Urinary bladder (tissue), 4 donors: ENCODE measurements at places on chromosomes 2 and 18. TPM values are rescaled to one million over a fixed set of nuclear protein-coding genes. Genes with fewer than 3 reads are reported as not detected.

NLRC4 gene
- total RNA-seq: 1.7 TPM

GAREM1 gene
- 15.9 TPM for total RNA-seq

GULP1 gene
- 119 TPM for total RNA-seq

RASGRP3 gene
- total RNA-seq: 28.5 TPM

WDR35 gene
- 34.1 TPM for total RNA-seq

SIX3 gene
- not detected for total RNA-seq

FRZB gene
- 3.7 TPM for total RNA-seq

MAPK4 gene
- 3.6 TPM for total RNA-seq

DNA sequence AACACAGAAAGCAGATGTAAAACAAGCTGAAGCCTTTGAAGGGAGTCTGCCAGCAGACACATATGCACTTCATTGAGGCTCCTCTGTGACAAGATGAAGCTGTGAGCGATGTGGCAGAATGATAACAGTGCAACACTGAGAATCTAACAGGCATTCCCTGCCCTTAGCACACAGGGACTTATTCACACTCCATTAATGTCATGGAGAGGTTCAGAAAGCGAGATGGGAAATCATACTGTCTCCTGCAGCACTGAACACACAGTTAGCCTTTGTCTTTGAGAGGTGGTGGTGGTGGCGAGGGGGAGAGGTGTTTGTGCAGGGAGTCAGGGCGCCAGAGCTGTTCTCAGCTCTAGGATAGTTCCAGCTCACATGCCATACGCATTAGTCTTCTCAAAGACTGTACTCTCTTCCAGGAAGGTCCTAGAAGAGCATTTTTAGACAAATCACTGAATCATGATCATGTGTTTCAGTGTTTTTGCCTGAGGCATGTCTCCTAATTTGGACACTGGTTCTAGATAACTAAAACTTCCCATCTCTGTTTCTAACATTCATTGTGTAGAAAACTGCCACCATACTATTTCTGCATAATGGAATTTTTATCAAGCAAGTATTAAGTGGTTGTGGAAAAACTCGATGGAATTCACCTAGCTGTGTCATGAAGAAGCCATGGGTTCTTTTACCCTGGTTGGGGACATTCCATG, 93.5 kb upstream of the ITGB6 start:
- no peak for DNase-seq

GRCh38 chr2:206056286-206056685, 29.7 kb downstream of the INO80D start:
- no peak for DNase-seq

- DNase-seq: no peak
Measured at GRCh38 chr2:149223472-149224095, 106.8 kb upstream of the LYPD6 start.

GRCh38 chr18:78510636-78511035, 469.0 kb upstream of the SALL3 start:
- DNase-seq: no peak

DNA sequence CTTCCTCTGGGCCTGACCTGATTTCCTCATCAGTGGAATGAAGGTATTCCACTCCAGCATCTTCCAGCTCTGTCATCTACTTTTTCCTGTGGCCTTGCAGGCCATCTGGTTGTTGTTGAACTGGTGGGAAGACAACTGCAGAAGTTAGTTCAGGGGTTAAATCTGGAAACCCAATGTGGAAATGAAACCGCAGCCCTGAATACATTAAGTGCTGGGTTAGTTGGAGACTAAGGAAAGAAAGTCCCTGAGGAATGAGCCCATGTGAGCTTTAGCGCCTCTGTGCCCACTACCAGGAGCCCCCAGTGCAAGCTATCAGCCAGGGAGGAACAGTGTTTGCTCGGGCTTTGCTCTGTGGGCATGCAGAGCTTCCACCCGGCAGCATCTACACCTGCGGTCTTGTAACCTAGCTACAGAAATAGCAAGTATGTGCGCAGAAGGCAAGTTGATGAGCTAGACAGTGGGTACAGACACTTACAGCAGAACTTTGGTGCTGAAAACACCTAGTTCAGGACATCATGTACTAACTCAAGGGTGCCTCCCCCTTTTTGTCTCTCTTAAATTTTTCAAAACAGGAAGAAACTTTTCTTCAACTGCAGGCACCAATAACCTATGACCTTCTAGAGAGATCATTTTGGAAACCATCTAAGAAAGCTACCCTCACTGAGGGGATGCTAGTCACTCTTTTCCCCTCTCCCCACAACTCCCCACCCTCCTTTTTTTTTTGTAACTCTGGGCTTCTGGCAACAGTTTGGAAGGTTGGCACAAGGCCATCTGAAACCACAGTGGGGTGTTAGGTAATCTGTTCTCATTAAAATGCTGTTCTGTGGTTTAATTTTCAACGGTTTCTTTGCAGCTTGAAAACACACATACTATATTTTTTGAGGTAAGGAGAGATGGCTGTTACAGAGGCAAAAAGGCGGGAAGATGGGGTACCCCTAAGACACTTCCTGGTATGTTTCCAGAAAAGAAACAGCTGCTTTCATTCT, 18.3 kb upstream of the CXCR4 start:
- no peak for DNase-seq

GRCh38 chr18:22168360-22168921, 948 bp upstream of the GATA6 start:
- DNase-seq: no peak

- DNase-seq: no peak
Measured at GRCh38 chr2:229674830-229675530, 39.4 kb downstream of the DNER start.

DNA sequence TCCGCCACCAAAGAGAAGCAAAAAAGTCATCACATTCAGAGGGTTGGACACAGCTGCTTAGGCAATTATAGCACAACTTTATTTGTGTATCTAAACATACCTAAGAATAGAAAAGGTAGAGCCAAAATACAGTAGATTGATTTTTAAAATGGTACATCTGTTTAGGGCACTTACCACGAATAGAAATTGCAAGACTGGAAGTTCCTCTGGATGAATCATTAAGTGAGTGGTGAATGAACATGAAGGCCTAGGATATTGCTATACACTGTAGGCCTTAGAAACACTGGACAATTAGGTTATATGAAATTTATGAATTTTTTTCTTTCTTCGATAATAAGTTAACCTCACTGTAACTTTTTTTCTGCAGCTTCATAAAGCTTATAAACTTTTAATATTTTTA, 687.0 kb downstream of the BCL11A start:
- DNase-seq: no peak

DNA sequence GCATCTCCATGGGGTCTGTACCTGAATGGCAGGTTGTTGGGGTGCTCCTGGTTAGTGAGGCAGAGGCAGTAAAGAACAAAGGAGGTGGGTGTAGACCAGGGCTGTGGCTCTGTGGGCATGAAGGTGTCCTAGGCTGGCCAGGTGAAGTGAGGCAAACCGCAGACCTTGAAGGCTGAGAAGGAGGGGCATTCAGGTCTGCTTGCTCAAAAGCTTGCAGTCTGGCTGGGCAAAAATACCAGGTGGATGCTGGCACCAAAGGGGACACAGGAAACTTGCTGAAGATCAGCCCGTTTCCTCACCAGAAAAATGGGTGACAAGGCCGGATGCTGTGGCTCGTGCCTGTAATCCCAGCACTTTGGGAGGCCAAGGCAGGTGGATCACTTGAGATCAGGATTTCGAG, 6.7 kb upstream of the B3GNT2 start:
- no peak for DNase-seq

GRCh38 chr18:8895341-8895740, 190.0 kb downstream of the MTCL1 start:
- DNase-seq: no peak

- no peak for DNase-seq
Measured at GRCh38 chr2:234691968-234692955, 195.4 kb upstream of the ARL4C start.

- DNase-seq: no peak
Measured at GRCh38 chr2:201452058-201452921, 750 bp downstream of the STRADB start.

DNA sequence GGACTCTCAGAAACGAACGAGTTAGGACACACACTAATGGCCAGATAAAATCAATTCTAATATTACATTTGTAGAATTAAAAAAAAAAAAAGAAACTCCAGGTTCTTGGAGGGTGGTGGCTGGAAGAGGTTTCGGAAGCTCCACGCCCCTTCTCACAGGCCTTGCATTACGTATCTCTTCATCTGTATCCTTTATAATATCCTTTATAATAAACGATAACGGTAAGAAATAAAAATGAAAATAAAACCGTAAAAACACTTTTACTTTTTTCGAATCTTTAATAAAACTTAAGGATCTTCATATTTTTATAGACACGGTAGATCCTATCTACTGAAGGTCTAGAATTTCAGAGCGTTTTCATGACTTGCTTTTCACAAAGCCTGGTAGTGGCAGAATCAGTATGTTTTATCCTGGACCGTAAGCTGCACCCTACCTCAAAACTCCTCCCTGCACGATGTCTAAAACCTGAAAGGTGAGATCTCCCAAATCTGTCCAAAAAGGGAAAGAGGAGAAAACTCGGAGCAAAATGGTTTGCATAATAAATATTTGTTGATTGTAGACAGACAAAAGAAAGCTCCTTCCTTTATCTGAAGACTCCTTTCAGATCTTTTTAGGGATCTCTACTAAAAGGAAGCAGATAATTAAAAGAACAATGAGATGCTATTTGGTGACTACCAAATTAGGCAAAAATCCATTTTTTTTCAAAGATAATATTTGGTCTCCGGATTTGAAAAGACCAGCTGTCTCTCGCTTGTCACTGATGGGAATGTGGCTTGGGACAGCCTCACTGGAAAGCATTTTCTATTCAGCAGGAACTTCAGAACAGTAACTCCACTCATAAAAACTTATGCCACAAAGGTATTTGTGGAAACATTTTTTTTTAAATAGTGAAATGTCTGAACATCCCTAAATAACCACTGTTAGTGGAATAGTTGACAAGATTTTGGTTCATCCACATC, 2.0 kb upstream of the CXCR4 start:
- no peak for DNase-seq

DNA sequence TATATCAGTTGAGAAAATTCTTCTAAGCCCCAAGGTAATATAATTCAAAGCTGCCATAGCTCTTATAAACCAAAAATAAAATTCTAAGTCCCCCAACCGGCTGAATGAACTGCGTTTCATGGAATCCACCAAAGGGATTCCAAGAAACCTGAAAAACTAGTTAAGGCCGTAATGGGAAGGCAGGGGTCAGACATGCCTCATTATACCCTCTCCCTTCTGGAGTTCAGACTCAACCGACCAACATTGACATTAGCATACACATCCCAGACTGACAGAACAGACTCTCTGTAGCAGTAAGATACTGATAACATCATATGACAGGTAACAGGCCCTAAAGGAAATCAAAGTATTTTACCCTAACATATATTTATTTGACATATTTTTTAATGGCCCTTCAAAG, 31.4 kb upstream of the PHLPP1 start:
- DNase-seq: peak; percentile 5

- no peak for DNase-seq
Measured at GRCh38 chr2:53911434-53912189, 51.8 kb upstream of the GPR75 start.

DNA sequence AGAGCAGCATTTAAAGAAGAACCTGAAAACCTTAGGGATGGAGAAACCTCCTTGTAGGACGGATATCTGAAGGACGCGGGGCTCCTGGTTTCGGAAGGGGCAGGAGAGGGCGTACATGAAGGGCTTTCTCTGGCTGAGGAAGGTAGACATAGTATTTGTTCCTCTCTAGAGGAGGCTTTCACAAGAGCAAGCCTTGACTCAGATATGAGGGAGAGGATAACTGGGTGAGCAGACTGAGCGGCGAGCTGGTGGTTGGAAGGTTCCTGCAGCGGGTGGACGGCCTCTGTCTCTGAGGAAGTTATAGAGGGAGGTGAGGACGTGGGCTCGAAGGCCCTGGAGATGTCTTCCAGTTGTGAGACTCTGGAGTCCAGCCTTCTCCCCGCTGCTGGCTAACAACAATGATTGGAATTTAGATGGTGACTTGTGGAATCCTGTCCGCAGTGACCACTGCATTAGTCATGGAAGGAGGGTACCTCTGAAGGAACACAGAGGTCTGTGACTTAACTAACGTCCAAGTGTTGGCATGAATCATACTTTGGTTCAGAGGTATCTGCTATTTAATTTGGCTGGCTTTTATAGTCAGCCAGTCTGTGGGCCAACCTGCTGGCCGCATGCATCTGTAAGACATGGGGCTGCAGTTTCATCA, 80.9 kb downstream of the ASAP2 start:
- no peak for DNase-seq

- DNase-seq: no peak
Measured at GRCh38 chr18:79217979-79218604, 148.9 kb downstream of the ATP9B start.

- no peak for DNase-seq
Measured at GRCh38 chr2:74436111-74436805, 5.5 kb downstream of the RTKN start.
